ENCODE measurements at places on chromosomes 4 and X. TPM values are rescaled to one million over a fixed set of nuclear protein-coding genes. Genes with fewer than 3 reads are reported as not detected.

Gene USO1
- 204 TPM for total RNA-seq

Gene MAGEH1
- 23.8 TPM for total RNA-seq

Gene RASL11B
- total RNA-seq: 0.23 TPM

Gene CT55
- not detected for total RNA-seq

Gene SMR3A
- total RNA-seq: not detected

Measured in smooth muscle cell of the umbilical artery (primary cell).